ENCODE measurements at places on chromosomes 6 and 20. TPM values are rescaled to one million over a fixed set of nuclear protein-coding genes. Genes with fewer than 3 reads are reported as not detected.

ALDH8A1 gene
- total RNA-seq: not detected

PRPH2 gene
- total RNA-seq: not detected

CD109 gene
- total RNA-seq: 29.0 TPM

FAM209B gene
- not detected for total RNA-seq

SRSF12 gene
- 0.25 TPM for total RNA-seq

HCRTR2 gene
- not detected for total RNA-seq

IMPG1 gene
- total RNA-seq: not detected

SFTA2 gene
- total RNA-seq: not detected

NOX3 gene
- not detected for total RNA-seq

LAMP5 gene
- 0.74 TPM for total RNA-seq

SIGLEC1 gene
- 8.8 TPM for total RNA-seq

TULP1 gene
- total RNA-seq: not detected

SNAI1 gene
- total RNA-seq: 19.9 TPM

EMILIN3 gene
- total RNA-seq: 5.6 TPM

LY6G6C gene
- not detected for total RNA-seq

DPPA5 gene
- total RNA-seq: not detected

ERVFRD-1 gene
- 0.25 TPM for total RNA-seq

SPATS1 gene
- total RNA-seq: not detected

PGBD1 gene
- total RNA-seq: 5.2 TPM

TCF15 gene
- not detected for total RNA-seq

CD24 gene
- total RNA-seq: 86.9 TPM

TP53TG5 gene
- total RNA-seq: not detected

RBM24 gene
- 2.7 TPM for total RNA-seq

TFAP2D gene
- not detected for total RNA-seq

LY6G5B gene
- total RNA-seq: 7.4 TPM

SNAP91 gene
- total RNA-seq: 4.7 TPM

WFDC12 gene
- 4.4 TPM for total RNA-seq

AFDN gene
- 162 TPM for total RNA-seq

LHFPL5 gene
- not detected for total RNA-seq

C6orf58 gene
- total RNA-seq: not detected

CYP24A1 gene
- total RNA-seq: 5.9 TPM

GABRR1 gene
- total RNA-seq: not detected

OOEP gene
- not detected for total RNA-seq

TRIM40 gene
- not detected for total RNA-seq
